Placental epithelial cell (primary cell): ENCODE measurements at places on chromosomes 7 and 10. TPM values are rescaled to one million over a fixed set of nuclear protein-coding genes. Genes with fewer than 3 reads are reported as not detected.

Gene PTPRZ1
- not detected in 2 replicates for total RNA-seq

Gene MORN4
- total RNA-seq: 1.3 and 1.6 TPM in 2 replicates

Gene C10orf62
- total RNA-seq: 0.33 TPM in 1 of 2 replicates, not detected in the other

Gene SLC35B4
- total RNA-seq: 3.5 and 12.7 TPM in 2 replicates

Gene PNLIPRP1
- total RNA-seq: not detected in 2 replicates

Gene CNTNAP2
- total RNA-seq: not detected in 2 replicates

Gene OGDHL
- 0.39 and 0.98 TPM in 2 replicates for total RNA-seq

Gene TDRD1
- 0.39 and 2.0 TPM in 2 replicates for total RNA-seq

Gene ZC3HAV1L
- 50.3 and 55.2 TPM in 2 replicates for total RNA-seq

Gene NANOS1
- 0.65 and 4.7 TPM in 2 replicates for total RNA-seq

Gene CCAR1
- total RNA-seq: 49.1 and 50.1 TPM in 2 replicates

Gene ZNF679
- total RNA-seq: not detected in 2 replicates

Gene BICC1
- total RNA-seq: 0.39 TPM in 1 of 2 replicates, not detected in the other

Gene SOSTDC1
- not detected in 2 replicates for total RNA-seq

Gene ABCC2
- 2.5 and 3.9 TPM in 2 replicates for total RNA-seq

Gene FRA10AC1
- total RNA-seq: 7.3 and 10.2 TPM in 2 replicates

Gene CHRM2
- total RNA-seq: under 0.01 and 0.11 TPM in 2 replicates

Gene HOXA11
- 0.11 TPM in 1 of 2 replicates, not detected in the other for total RNA-seq

Gene LHFPL3
- not detected in 2 replicates for total RNA-seq

Gene PLXNA4
- 0.33 and 0.39 TPM in 2 replicates for total RNA-seq

Gene PDZD7
- 1.2 and 6.9 TPM in 2 replicates for total RNA-seq

Gene NEUROD6
- total RNA-seq: not detected in 2 replicates

Gene FRMPD2
- total RNA-seq: not detected in 2 replicates

Gene RBP4
- 0.79 and 2.2 TPM in 2 replicates for total RNA-seq

Gene MRC1
- under 0.01 and 0.11 TPM in 2 replicates for total RNA-seq

Gene GRM8
- total RNA-seq: 0.43 TPM in 1 of 2 replicates, not detected in the other

Gene MNX1
- total RNA-seq: not detected in 2 replicates

Gene MARVELD1
- 83.6 and 91.4 TPM in 2 replicates for total RNA-seq

Gene AKR1C8
- total RNA-seq: not detected in 2 replicates

Gene MPP7
- 2.0 and 6.3 TPM in 2 replicates for total RNA-seq

Gene TET1
- 1.3 and 3.9 TPM in 2 replicates for total RNA-seq

Gene GATA3
- total RNA-seq: 42.3 and 78.1 TPM in 2 replicates

Gene NKX6-2
- not detected in 2 replicates for total RNA-seq

Gene NKX2-3
- total RNA-seq: not detected in 2 replicates

Gene CYP3A4
- not detected in 2 replicates for total RNA-seq

Gene SLC18A2
- not detected in 2 replicates for total RNA-seq

Gene KIF11
- 6.3 and 8.0 TPM in 2 replicates for total RNA-seq

Gene CYP2E1
- total RNA-seq: 0.54 and 1.6 TPM in 2 replicates

Gene PRKAR2B
- under 0.01 and 0.39 TPM in 2 replicates for total RNA-seq

Gene APBB1IP
- total RNA-seq: 2.4 and 4.6 TPM in 2 replicates

Gene AFAP1L2
- total RNA-seq: 80.5 and 104 TPM in 2 replicates

Gene BLNK
- 14.1 and 25.5 TPM in 2 replicates for total RNA-seq

Gene NPSR1
- total RNA-seq: not detected in 2 replicates

Gene CNPY4
- 20.0 and 36.5 TPM in 2 replicates for total RNA-seq

Gene TMEM178B
- total RNA-seq: under 0.01 TPM in 1 of 2 replicates, not detected in the other

Gene SEC24C
- total RNA-seq: 56.1 and 94.3 TPM in 2 replicates

Gene HHEX
- total RNA-seq: not detected in 2 replicates

Gene C10orf53
- total RNA-seq: not detected in 2 replicates

Gene STRIP2
- total RNA-seq: 1.3 and 1.6 TPM in 2 replicates

Gene CACNB2
- total RNA-seq: under 0.01 TPM in 1 of 2 replicates, not detected in the other

Gene HOXA2
- total RNA-seq: 0.65 and 4.7 TPM in 2 replicates
